Stimulated activated CD8-positive, alpha-beta memory T cell treated with anti-CD3 and anti-CD28 coated beads, Interleukin-2, amount 100 ng/mL, for 48 hours (primary cell): ENCODE measurements at places on chromosomes 6 and 20.
A peak's percentile ranks its signal among the peaks of the same experiment; 100 is the strongest.

GRCh38 chr20:46767127-46767761 is 57.8 kb downstream of the SLC2A10 start:
- DNase-seq = peak; percentile 3

DNA sequence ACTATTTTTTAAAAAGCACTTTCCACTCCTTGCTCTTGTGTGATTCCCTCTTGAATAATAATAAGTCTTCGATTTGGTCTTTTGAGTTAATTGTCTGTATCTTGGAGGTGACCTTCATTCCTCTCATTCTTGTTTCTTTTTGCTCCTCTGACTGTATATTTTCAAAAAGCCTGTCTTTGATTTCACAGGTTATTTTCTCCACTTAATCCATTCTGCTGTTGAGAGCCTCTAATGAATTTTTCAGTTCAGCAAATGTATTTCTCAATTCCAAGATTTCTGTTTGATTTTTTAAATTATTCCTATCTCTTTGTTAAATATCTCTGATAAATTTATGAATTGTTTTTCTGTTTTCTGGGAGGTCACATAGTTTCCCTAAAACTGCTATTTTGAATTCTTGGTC is 21.7 kb upstream of the KIAA1586 start:
- no peak for DNase-seq

- DNase-seq = no peak
These were observed 105.8 kb downstream of the CD109 start for GRCh38 chr6:73801652-73802268.

- no peak for DNase-seq
These were observed 23.5 kb upstream of the ATRN start for GRCh38 chr20:3447321-3447720.

DNA sequence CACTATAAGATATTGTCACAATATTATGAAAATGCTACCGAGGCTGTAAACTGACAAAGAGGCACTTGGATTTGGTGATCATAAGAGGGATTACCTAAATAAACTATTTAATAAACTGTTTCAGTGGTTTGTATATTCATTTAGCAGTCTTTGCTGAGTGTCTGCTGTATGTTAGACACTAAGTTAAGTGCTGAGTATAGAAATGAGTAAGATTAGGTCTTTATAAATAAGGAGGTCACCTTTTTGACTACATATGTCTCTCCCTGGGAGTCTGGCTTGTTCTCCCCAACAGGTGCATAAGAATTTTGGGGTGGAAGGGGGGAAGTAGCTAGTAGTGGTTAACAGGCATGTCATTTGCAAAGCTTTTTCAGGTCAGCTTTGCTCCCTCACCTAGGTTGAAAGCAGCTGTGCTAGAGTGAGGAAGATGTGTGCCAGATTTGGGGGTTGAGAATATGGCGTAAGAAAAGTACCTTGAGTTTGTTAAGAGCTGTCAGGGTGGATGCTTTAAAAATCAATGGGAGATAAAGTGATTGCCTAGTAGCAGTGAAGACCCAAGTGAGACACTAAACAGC is 246.3 kb downstream of the ZFAND3 start:
- DNase-seq = no peak

- DNase-seq = no peak
These were observed 533.3 kb downstream of the HACE1 start for GRCh38 chr6:104326173-104327001.

GRCh38 chr6:38316099-38316868 is 323.4 kb downstream of the BTBD9 start:
- no peak for DNase-seq
